ENCODE measurements at places on chromosomes 13 and 19. TPM values are rescaled to one million over a fixed set of nuclear protein-coding genes. Genes with fewer than 3 reads are reported as not detected.

DNA sequence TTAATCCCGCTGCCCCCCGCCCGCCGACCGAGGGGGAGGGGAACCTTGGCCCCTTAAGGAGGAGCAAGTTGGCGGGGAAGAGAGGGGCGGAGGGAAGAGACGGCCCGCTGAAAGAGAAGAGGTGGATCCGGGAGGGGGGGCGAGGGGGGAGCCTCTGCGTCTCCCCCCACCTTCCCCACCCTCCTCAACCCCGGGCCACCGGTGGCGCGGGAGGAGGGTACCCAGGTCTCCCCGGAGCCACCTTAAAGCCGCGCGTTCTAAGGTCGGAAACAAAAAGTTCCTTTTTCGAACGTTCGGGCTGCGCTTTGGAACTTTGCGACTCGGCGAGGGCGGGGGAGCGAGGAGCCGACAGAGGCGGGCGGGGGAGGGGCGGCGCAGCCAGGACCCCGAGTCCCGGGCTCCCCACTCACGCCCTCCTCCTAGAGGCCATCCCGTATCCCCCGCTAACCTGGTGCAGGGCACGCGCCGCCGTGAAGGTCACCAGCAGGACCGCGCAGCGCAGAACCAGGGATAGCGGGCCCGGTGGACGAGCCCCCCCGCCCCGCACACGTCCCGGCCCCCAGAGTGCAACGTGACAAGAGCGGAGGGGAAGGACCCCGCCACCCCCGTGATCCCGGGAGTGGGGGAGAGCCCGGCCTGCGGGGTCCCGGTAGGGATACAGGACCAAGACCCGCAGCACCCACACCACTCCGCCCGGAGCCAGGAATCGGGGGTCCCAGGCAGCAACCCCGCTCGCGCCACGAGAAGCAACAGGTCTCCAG is 659 bp downstream of the ERF start:
- peak; percentile 81 for DNase-seq
- H3K27ac ChIP-seq = no peak overlapping the region
- H3K4me1 ChIP-seq = peaks cover 22% of the 10 kb centered on the region
- peaks cover 3% of the 10 kb centered on the region for H3K36me3 ChIP-seq
- peak overlapping the region; percentile 90 for H3K4me3 ChIP-seq

Gene C19orf67
- not detected for total RNA-seq

DNA sequence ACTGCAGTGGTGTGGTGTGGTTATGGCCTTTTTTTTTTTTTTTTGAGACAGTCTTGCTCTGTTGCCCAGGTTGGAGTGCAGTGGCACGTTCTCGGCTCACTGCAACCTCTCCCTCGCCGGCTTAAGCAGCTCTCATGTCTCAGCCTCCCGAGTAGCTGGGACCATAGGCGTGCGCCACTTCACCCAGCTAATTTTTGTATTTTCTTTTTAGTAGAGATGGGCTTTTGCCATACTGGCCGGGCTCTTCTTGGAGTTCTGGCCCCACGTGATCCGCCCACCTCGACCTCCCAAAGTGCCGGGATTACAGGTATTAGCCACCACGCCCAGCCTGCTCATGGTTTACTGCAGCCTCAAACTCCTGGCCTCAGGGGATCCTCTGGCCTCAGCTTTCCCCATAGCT is 7.0 kb downstream of the PDCD2L start:
- H3K27ac ChIP-seq = no peak overlapping the region
- H3K36me3 ChIP-seq = peaks cover 11% of the 10 kb centered on the region
- no peak for DNase-seq
- H3K4me3 ChIP-seq = no peak overlapping the region
- H3K27me3 ChIP-seq = no peaks in the 10 kb centered on the region
- no peaks in the 10 kb centered on the region for H3K4me1 ChIP-seq

DNA sequence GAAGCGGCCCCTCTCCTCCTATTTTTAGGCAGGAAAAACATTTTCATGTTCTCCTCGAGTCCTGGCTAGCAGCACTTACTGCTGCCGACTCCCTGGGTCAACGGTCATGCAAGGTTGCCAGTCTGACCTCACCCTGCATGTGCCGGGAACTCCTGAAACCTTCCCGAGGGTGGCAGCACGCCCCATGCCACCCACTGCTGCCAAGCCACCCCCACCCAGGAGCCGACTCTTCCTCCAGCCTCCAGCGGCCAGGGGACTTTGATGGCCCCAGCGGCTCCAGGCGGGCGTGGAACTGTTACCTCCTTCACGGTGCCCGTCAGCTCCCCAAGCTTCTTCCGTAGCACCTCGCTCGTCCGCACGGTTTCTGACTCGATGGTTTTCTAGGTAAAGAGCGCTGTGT is 8.7 kb downstream of the TIMM44 start:
- H3K4me1 ChIP-seq = no peaks in the 10 kb centered on the region
- no peak for DNase-seq
- H3K4me3 ChIP-seq = no peak overlapping the region
- H3K27ac ChIP-seq = no peak overlapping the region
- peaks cover 3% of the 10 kb centered on the region for H3K36me3 ChIP-seq
- no peaks in the 10 kb centered on the region for H3K27me3 ChIP-seq

Gene EFNB2
- total RNA-seq = 48.6 TPM

DNA sequence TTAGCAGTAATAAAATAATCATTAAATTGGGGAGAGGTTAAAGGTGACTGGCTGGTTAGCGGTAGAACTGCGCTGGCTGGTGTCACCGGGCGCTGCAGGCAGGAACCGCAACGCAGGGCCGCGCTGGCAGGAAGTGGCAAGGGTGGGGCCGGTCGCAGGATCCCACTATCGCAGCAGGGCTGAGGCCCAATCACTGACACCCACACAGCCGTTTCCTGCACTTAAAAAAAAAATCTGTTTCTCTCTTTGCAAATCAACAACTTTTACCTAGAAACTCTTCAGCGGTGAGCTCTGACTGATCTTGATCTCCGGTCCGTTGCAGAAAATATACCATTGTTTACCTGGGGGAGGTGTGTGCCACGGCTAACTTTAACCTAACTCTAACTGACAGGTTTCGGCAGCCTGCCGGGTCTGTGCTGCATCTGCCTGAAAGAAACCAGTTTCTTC is 46.9 kb downstream of the KLF2 start:
- DNase-seq = no peak
- peaks cover 20% of the 10 kb centered on the region for H3K4me1 ChIP-seq
- peaks cover 16% of the 10 kb centered on the region for H3K36me3 ChIP-seq
- no peaks in the 10 kb centered on the region for H3K27me3 ChIP-seq
- no peak overlapping the region for H3K4me3 ChIP-seq
- no peak overlapping the region for H3K27ac ChIP-seq

Gene SYNE4
- total RNA-seq = 8.7 TPM

DNA sequence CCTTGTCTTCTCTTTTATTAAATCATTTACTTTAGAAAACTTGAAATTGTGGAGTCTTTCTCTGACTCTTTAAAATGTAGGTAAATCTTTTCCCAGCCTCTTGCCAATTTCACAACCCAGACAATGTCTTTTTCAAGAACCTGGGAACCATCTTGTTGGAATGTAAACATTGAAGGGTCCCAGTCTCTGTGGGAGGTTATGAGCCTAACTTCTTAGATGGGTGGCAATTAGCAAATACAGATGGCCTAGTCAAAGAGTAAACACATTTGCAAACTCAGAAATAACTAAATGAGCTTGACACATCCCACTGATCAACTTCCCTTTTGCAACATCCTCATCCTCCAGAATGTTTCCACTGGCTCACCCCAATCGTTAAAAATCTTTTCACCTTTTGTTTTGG is 721.0 kb downstream of the PCDH9 start:
- peaks cover 14% of the 10 kb centered on the region for H3K4me1 ChIP-seq
- DNase-seq = no peak
- H3K27ac ChIP-seq = no peak overlapping the region

- H3K27me3 ChIP-seq = peaks cover 83% of the 10 kb centered on the region
- H3K36me3 ChIP-seq = no peaks in the 10 kb centered on the region
- H3K4me3 ChIP-seq = no peak overlapping the region
- peaks cover 5% of the 10 kb centered on the region for H3K4me1 ChIP-seq
- no peak for DNase-seq
Measured at GRCh38 chr13:112066624-112067004, 335 bp upstream of the SOX1 start.

Gene NLRP4
- total RNA-seq = not detected

Gene CACNG6
- 0.27 TPM for total RNA-seq

- H3K4me3 ChIP-seq = no peak overlapping the region
- peaks cover 63% of the 10 kb centered on the region for H3K27me3 ChIP-seq
- no peaks in the 10 kb centered on the region for H3K36me3 ChIP-seq
- no peak for DNase-seq
Measured at GRCh38 chr19:55153652-55154264, 3.8 kb downstream of the TNNI3 start.

- H3K27ac ChIP-seq = peak overlapping the region; percentile 97
- peaks cover 7% of the 10 kb centered on the region for H3K4me1 ChIP-seq
- peak overlapping the region; percentile 91 for H3K4me3 ChIP-seq
Measured at GRCh38 chr19:58058467-58058866, 615 bp upstream of the ZNF135 start.

GRCh38 chr13:36412736-36413135 is 19.6 kb upstream of the CCNA1 start:
- H3K4me3 ChIP-seq = no peak overlapping the region
- peaks cover 6% of the 10 kb centered on the region for H3K27me3 ChIP-seq
- no peak overlapping the region for H3K27ac ChIP-seq
- H3K36me3 ChIP-seq = no peaks in the 10 kb centered on the region
- H3K4me1 ChIP-seq = peaks cover under 1% of the 10 kb centered on the region
- DNase-seq = no peak

DNA sequence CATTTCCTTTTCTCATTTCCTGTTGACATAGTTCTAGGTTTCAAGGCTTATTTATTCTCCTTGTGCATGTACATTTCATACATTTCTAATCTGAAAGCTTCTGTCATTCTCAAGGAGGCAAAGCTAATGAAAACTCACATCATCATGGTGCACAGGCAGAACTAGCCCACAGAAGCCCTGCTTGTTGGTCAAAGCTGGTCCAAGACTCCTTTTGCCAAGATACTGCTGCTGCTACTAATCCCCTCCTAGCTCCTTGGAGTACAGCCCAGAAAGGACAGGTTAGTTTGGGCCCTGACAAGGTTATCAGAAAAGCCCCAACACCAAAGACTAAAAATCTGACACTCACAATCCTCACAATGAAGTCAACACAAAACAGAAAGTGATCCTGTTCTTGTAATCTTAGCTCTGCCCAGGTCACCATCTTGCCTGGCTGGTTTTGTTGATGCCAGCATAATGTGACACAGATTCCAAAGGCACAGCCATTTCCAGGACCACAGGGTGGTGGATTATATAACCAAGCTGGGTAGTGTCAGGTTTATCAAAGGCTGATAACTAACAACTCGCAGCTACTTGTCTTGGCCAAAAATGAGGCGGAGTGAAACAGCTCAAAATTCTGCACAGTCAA is 417.4 kb downstream of the NDFIP2 start:
- no peaks in the 10 kb centered on the region for H3K27me3 ChIP-seq
- H3K36me3 ChIP-seq = no peaks in the 10 kb centered on the region
- no peak overlapping the region for H3K4me3 ChIP-seq
- no peaks in the 10 kb centered on the region for H3K4me1 ChIP-seq
- no peak for DNase-seq
- no peak overlapping the region for H3K27ac ChIP-seq

GRCh38 chr19:29521291-29522075 is 4.3 kb upstream of the VSTM2B start:
- H3K27me3 ChIP-seq = peaks cover 75% of the 10 kb centered on the region
- H3K36me3 ChIP-seq = no peaks in the 10 kb centered on the region
- H3K27ac ChIP-seq = no peak overlapping the region
- H3K4me3 ChIP-seq = no peak overlapping the region
- DNase-seq = no peak

DNA sequence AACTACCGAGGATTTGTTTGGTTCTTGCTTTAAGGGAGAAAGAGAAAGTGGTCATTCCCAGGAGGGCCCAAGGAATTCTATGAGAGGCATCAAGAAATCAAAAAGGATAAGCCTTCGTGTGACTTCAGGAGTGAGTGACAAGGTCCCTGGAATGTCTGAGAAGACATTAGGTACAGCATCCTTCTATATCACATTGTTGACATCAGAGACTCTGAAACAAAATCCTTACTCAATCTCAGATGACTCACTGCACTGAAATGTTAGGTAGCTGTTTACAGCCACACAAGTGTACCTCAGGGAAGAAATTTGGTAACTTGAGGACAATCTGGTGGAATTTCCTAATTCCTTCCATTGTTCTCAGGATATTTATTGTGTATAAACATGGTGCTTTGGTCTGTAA is 7.9 kb upstream of the LGALS14 start:
- no peak overlapping the region for H3K4me3 ChIP-seq
- H3K27me3 ChIP-seq = peaks cover 48% of the 10 kb centered on the region
- no peak overlapping the region for H3K27ac ChIP-seq
- no peak for DNase-seq
- H3K36me3 ChIP-seq = no peaks in the 10 kb centered on the region
- no peaks in the 10 kb centered on the region for H3K4me1 ChIP-seq

DNA sequence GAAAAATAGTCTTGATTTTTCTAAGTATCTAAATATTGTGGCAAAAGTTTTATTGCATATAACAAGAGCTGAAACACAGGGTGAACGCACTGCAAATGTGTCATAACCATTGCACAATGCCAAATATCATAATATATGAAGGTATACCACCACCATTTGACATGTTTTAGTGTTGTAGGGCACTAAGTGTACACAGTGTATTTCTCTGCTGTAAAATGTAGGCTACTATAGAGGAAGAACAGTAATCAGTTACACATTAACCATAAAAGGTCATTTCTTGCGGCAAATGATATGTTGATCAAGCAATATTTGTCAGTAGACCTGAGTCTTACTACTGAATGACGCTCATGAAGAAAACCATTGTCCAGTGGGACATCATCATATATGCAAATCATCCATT is 18.3 kb upstream of the KLF5 start:
- peak overlapping the region; percentile 52 for H3K27ac ChIP-seq
- DNase-seq = no peak
- no peak overlapping the region for H3K4me3 ChIP-seq
- peaks cover 10% of the 10 kb centered on the region for H3K4me1 ChIP-seq
- H3K36me3 ChIP-seq = no peaks in the 10 kb centered on the region
- no peaks in the 10 kb centered on the region for H3K27me3 ChIP-seq

- no peaks in the 10 kb centered on the region for H3K4me1 ChIP-seq
- H3K36me3 ChIP-seq = peaks cover 11% of the 10 kb centered on the region
- DNase-seq = no peak
- H3K4me3 ChIP-seq = no peak overlapping the region
Measured at GRCh38 chr19:47762615-47763308, 15.7 kb upstream of the SELENOW start.

Gene TNNT1
- total RNA-seq = 27.6 TPM

Gene RAP2A
- total RNA-seq = 37.5 TPM

Gene TEX101
- not detected for total RNA-seq

DNA sequence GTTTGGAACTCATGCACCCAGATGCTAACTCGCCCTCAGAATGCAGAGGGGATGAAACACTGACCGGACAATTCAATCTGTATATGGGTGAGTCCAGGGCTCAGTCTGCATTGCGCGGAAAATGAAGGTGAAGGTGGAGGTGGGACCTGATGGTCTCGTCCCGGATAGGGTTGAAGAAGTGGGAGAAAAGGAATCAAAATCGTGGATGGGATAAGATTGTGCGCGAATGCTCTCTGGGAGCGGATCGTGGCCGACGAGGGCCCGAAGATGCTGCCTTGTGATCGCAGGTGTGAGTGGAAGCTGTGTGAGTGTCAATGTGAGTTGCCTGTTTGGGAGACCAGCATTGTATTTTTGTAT is 594 bp upstream of the ZNF850 start:
- H3K27ac ChIP-seq = peak overlapping the region; percentile 94
- peak overlapping the region; percentile 97 for H3K4me3 ChIP-seq
- H3K4me1 ChIP-seq = peaks cover 17% of the 10 kb centered on the region
- no peak for DNase-seq
- no peaks in the 10 kb centered on the region for H3K27me3 ChIP-seq

Measured in type B pancreatic cell (in vitro differentiated cells).